ENCODE measurements at places on chromosomes 11 and 22. TPM values are rescaled to one million over a fixed set of nuclear protein-coding genes. Genes with fewer than 3 reads are reported as not detected.

The MS4A4A gene
- 12.7 TPM for total RNA-seq

GRCh38 chr11:65927904-65928397, 8.7 kb downstream of the DRAP1 start:
- no peak overlapping the region for H3K4me3 ChIP-seq
- peak; percentile 73 for DNase-seq
- no peaks in the 10 kb centered on the region for H3K4me1 ChIP-seq
- peaks cover 3% of the 10 kb centered on the region for H3K27me3 ChIP-seq

DNA sequence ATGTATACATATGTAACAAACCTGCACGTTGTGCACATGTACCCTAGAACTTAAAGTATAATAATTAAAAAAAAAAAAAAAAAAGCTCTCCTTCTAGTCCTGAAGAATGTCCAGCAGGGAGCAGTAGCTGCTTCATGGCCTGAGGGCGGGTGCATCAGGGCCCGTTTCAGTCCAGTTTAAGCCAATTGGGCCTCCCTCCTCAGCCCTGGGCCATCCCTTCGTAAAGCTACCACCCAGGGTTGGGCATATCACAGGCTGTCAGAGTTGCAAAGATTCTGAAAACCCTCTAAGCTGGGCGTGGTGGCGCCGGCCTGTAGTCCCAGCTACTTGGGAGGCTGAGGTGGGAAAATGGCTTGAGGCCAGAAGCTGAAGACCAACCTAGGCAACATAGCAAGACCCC, 5.4 kb downstream of the TMPRSS13 start:
- H3K27me3 ChIP-seq, result no peaks in the 10 kb centered on the region
- DNase-seq, result no peak
- no peak overlapping the region for H3K27ac ChIP-seq

- H3K36me3 ChIP-seq, result no peaks in the 10 kb centered on the region
- H3K27me3 ChIP-seq, result no peaks in the 10 kb centered on the region
Measured at GRCh38 chr11:29485641-29486040, 531.2 kb downstream of the KCNA4 start.

The SMIM35 gene
- total RNA-seq, result not detected

The RIMBP3C gene
- total RNA-seq, result not detected

The CENATAC gene
- total RNA-seq, result 94.3 TPM

The MEI1 gene
- not detected for total RNA-seq

The MICALL1 gene
- 26.8 TPM for total RNA-seq

The TMEM151A gene
- total RNA-seq, result not detected

- no peaks in the 10 kb centered on the region for H3K27me3 ChIP-seq
- DNase-seq, result no peak
- no peaks in the 10 kb centered on the region for H3K4me1 ChIP-seq
- no peak overlapping the region for H3K4me3 ChIP-seq
- no peak overlapping the region for H3K27ac ChIP-seq
Measured at GRCh38 chr11:26860091-26860780, 133.7 kb upstream of the FIBIN start.

DNA sequence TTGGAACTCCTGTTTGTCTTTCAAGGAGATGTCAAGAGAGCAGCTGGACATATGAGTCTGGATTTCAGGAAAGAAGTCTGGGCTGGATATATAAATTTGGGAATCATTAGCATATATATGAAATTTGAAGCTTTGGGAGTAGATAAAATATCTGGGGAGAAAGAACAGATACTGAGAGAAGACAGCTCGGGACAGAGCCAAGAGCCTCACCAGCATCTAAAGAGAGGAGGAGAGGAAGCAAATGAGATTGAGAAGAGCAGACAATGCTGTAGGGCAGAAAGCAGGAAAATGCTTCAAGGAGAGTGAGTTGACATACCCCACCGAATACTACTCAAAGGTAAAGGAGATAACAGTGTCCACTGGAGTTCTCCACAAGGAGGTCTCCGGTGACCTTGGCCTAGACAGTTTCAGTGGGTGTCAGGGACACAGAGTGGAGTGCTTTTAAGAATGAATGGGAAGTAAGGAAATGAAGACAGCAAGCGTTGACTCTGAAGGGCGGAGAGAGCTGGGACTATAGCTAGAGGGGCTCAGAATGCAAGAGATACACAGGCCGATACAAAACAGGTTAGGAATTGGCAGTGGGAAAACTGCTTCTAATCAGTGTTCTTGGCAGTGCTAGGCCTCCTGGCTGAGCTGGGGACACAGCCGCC, 862 bp downstream of the APBB1 start:
- H3K36me3 ChIP-seq, result no peaks in the 10 kb centered on the region
- H3K4me1 ChIP-seq, result peaks cover 23% of the 10 kb centered on the region
- no peaks in the 10 kb centered on the region for H3K27me3 ChIP-seq
- no peak for DNase-seq

The KCTD21 gene
- total RNA-seq, result 16.8 TPM

DNA sequence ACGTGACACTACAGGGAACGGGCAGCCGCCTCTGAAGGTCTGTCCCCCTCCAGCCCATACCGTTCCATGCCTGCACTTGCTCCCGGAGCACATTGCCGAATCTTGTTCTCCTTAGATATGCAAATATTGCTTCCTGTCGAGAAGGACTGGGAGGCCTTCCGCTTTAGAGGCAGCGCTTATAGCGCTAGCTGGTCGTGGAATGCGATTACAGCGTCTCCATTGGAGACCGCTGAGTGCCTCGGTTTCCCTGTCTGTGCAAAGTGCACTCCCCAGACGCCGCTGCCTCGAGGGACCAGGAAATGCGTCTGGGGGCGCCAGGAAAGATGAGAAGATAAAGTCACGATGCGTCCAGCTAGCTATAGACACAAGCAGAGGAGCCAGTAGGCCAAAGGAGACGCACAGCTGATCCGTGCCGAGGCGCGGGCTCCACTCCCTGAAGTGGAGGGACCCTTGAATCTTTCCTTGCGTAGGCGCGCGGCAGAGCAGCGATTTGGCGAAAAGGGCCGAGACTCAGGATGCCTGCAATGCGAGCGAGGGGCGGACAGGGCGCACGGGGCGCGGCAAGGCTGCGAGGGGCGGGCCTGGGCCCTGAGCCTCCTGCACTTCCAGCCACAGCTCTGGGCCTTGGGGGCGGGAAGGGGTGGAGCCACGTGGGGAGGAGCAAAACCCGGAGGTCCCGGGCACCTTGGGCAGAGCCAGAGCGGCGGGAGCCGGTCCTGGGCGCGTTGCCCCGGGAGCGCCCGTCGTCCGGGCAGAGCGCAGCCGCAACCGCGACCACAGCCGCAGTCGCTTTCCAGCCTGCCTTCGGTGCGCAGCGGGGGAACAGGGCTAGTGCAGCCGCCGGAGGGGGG, at the start of gene RASSF10:
TSS of gene RASSF10 (plus strand) at position 692 of the 851 bp plus-strand sequence. CDS start 261 bp downstream, outside the sequence.
- peaks cover 50% of the 10 kb centered on the region for H3K4me1 ChIP-seq
- no peaks in the 10 kb centered on the region for H3K36me3 ChIP-seq
- no peak within 1 kb of the TSS for H3K27ac ChIP-seq
- H3K27me3 ChIP-seq, result peaks cover 81% of the 10 kb centered on the region
- DNase-seq, result peak; percentile 85
- peak within 1 kb of the TSS; percentile 34 for H3K4me3 ChIP-seq

DNA sequence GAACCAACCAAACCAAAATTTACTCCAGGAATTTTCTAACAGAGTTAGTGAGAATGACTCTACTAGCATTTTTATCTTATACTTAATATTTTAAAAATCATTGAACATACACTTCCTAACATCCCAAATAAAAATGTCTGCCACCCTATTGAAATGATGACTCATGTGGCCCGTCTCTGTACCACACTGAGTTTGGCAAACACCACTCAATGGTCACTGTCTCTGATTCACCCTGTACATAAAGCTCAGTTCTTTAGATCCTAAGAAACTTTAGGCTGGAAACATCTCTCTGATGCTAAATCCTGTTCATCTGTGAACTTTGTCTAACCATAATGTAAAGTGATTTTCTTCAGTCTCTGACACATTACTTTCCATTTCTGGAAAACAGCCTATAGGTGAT, 182.0 kb downstream of the CWF19L2 start:
- no peaks in the 10 kb centered on the region for H3K27me3 ChIP-seq
- no peak for DNase-seq
- H3K4me3 ChIP-seq, result no peak overlapping the region
- no peaks in the 10 kb centered on the region for H3K36me3 ChIP-seq

The PGA5 gene
- 0.55 TPM for total RNA-seq

- no peak overlapping the region for H3K4me3 ChIP-seq
- no peak overlapping the region for H3K27ac ChIP-seq
- DNase-seq, result no peak
- no peaks in the 10 kb centered on the region for H3K36me3 ChIP-seq
Measured at GRCh38 chr11:69431893-69432738, 49.3 kb upstream of the LINC01488 start.

DNA sequence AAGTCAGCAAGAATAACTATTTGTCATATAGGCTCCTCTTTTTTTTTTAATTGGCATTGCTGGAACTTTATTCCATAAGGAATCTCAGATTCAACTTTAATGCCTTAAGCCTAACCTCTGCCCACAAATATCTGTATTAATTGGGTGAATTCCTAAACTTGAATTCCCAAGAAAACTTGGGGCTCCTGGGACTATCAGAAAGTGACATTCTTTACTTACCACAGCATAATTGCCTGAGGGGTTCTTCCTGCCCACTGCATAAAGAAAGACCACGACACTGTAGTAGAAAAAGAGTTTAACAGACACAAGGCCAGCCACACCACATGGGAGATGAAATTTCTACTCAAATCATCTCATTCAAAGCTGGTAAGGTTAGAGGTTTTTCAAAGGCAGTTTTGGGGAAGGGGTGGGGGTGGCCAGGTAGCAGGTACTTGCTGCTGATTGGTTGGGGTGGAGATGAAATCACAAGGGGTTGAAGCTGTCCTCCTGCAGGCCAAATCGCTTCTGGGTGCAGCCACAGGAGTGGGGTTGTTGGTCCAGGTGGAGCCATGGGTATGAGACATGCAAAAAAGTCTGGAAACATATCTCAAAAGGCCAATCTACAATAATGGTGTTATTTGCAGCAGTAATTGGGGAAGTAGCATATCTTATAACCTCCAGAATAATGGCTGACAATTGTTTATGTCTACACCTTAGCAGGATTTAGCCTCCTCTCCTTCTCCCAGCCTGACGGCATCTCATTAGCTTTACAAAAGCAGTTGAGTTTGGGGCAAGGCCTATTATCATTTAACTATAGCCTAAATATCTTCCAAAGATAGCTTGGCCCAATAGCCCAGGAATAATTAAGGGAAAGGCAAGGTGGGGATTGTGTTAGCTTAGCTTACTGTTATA, 4.8 kb upstream of the NLRP10 start:
- H3K27ac ChIP-seq, result no peak overlapping the region
- no peaks in the 10 kb centered on the region for H3K36me3 ChIP-seq
- no peaks in the 10 kb centered on the region for H3K4me1 ChIP-seq
- no peak for DNase-seq

DNA sequence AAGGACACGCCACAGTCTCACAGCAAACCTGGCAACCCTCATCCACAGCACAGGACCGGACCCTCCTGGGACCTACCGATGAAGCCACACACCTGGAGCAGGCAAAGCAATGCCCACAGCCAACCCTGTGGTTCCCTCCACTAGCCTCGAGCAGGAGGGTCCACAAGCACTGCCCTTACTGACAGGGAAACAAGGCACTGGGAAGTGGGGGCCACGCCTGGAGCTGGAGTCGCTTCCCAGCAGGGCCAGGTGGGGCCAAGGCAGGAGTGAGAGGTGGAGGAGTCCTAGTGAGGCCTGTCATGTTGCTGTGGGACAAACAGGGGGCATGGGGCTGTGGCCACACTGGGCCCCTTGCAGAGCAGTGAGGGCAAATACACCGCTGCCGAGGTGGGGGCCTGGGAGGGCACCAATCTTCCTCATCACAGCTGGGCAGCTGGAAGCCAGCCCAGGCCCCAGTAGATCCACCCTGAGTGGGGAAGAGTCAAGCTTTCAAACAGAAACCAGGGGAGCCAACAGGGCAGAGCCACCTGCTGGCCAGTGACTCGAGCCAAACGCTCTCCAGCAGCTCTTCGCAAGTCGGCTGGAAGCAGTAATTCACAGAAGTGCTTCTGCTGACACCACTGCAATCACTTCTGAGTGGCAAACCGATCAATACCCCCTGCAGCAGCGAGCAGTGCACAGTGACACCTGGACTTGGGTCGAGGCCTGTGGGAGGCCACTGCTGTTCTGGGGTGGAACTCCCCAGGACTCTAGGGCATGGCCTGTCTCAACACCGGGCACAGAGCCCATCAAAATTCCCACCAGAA, 13.7 kb downstream of the SULT4A1 start:
- H3K36me3 ChIP-seq, result no peaks in the 10 kb centered on the region
- DNase-seq, result no peak
- H3K4me3 ChIP-seq, result no peak overlapping the region
- no peaks in the 10 kb centered on the region for H3K4me1 ChIP-seq
- H3K27me3 ChIP-seq, result peaks cover 10% of the 10 kb centered on the region

The UQCC3 gene
- total RNA-seq, result 6.4 TPM

- H3K27ac ChIP-seq, result no peak overlapping the region
- no peaks in the 10 kb centered on the region for H3K4me1 ChIP-seq
- H3K36me3 ChIP-seq, result no peaks in the 10 kb centered on the region
- H3K27me3 ChIP-seq, result peaks cover 18% of the 10 kb centered on the region
Measured at GRCh38 chr22:18994701-18995326, 58.7 kb upstream of the PRODH start.

GRCh38 chr11:69374110-69374945, 80.4 kb downstream of the MYEOV start:
- peaks cover 33% of the 10 kb centered on the region for H3K4me1 ChIP-seq
- no peaks in the 10 kb centered on the region for H3K27me3 ChIP-seq
- peak; percentile 73 for DNase-seq
- H3K4me3 ChIP-seq, result no peak overlapping the region
- H3K36me3 ChIP-seq, result no peaks in the 10 kb centered on the region

- H3K27me3 ChIP-seq, result no peaks in the 10 kb centered on the region
- H3K4me3 ChIP-seq, result no peak overlapping the region
- H3K4me1 ChIP-seq, result peaks cover 4% of the 10 kb centered on the region
- no peaks in the 10 kb centered on the region for H3K36me3 ChIP-seq
Measured at GRCh38 chr11:123135863-123136446, 59.1 kb downstream of the CLMP start.

DNA sequence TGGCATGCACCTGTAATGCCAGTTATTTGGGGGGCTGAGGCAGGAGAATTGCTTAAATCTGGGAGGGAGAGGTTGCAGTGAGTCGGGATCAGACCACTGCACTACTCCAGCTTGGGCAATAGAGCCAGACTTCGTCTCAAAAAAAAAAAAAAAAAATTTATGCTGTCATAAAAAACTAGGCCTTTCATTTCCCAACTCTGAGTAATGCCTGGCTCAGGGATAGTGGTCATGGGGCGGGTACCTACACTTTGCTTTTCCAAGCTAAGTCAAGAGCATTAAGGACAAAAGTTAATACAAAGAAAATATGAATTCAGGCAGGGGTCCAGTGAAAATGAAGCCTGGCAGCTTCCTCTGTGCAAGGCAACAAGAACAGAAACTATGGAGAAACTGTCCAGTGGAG, 16.3 kb downstream of the CPSF7 start:
- no peak overlapping the region for H3K4me3 ChIP-seq
- DNase-seq, result no peak
- no peaks in the 10 kb centered on the region for H3K27me3 ChIP-seq
- no peak overlapping the region for H3K27ac ChIP-seq
- peaks cover 1% of the 10 kb centered on the region for H3K36me3 ChIP-seq

DNA sequence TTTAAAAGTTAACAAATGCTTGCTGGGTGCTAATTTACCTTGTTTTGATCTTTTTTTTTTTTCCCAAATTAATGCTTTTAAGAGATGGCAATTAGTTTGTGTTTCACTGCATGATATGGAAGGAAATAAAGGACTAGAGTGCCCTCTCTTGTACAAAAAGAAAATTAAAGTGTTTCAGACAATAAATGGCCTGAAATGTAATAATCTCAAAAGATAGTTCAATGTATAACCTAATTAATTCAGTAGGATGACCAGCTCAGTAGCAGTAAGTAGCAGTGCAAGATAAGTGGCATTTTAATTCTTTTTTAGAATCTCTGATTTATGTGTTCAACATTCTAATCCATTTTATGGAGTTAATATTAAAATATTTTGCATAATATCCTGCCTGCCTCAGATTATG, 39.9 kb upstream of the MYO18B start:
- no peaks in the 10 kb centered on the region for H3K4me1 ChIP-seq
- no peaks in the 10 kb centered on the region for H3K27me3 ChIP-seq
- no peak overlapping the region for H3K27ac ChIP-seq
- DNase-seq, result no peak

The CCDC87 gene
- 0.96 TPM for total RNA-seq

Data from transverse colon (tissue), 4 donors.